Fibroblast of skin of right quadriceps (primary cell): ENCODE measurements at places on chromosomes 3 and 15.

DNA sequence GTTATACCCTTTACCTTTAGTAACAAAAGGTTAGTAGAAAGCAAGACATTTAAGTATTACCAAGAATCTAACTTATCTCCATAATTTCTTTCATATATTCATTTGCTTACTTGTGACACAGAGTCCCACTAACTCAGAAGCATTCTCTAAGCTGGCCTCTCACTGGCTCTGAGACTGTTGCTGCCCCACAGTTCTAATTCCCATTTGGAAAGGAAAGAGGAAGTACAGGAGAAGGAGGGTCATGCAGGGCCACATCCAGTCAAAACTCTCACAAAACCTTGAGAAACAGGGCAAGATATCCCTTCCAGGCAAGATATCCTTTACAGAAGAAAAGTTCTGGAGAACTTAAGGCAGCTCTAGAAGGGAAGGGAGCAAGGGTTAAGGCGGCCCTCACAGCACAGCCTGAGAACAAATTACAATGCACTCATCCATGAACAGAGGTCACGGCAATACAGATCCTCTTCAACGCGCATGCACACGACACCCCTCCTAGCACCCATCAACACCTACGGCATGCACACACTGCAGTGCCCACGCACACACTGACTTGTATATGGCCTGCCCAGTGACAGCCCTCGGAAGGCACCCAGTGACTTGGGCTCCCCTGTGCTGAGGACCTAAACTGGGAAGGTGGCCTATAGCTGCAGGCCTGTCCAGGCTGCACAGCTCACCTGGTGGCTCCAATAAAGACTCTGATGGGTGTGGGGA is 13.0 kb upstream of the MYO5C start:
- DNase-seq, result no peak

DNA sequence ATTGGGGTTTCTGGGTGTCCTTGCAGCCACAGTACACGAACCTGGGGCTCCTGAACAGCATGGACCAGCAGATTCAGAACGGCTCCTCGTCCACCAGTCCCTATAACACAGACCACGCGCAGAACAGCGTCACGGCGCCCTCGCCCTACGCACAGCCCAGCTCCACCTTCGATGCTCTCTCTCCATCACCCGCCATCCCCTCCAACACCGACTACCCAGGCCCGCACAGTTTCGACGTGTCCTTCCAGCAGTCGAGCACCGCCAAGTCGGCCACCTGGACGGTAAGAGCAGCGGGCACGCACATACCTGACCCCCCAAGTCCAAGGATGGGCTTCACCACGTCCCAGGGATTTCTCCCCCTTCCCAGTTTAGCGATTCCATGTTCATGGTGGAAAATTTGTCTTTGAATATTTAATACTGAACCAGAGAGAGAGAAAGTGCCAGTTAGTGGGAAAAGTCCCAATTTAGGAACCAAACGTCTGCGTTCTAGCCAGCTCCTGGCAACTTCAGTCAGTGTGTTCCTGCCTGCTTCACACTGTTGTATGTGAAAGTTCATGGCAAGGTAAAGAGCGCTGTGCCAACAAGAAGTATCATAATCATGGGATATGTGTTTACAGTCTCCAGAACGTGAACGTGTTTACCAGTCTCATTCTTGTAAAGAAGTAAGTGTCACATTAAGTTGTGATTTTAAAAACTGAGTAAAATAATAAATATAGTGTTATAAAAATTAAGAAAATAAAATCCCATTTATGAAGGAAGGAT is 177.2 kb downstream of the TP63 start:
- no peak for DNase-seq

DNA sequence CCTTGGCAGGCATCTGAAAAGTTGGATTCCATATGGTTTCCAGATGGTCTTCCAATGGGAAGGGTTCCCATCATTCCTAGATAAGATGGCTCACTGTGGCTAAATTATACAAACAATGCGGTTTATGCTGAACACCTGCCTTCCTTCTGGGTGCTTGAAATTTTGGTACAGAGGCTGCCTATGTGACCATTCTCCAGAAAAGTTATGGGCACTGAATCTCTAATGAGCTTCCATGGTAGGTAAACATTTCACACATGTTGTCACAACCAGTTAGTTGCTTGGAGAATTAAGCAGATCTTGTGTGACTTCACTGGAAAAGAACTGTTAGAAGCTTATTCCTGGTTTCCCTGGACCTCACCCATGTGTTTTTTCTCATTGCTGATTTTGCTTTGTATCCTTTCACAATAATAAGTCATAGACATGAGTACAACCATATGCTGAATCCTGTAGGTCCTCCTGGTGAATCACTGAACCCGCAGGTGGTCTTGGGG is 30.1 kb downstream of the PLOD2 start:
- peak; percentile 84 for DNase-seq

- no peak for DNase-seq
Measured at GRCh38 chr3:53571264-53571663, 76.9 kb downstream of the CACNA1D start.

DNA sequence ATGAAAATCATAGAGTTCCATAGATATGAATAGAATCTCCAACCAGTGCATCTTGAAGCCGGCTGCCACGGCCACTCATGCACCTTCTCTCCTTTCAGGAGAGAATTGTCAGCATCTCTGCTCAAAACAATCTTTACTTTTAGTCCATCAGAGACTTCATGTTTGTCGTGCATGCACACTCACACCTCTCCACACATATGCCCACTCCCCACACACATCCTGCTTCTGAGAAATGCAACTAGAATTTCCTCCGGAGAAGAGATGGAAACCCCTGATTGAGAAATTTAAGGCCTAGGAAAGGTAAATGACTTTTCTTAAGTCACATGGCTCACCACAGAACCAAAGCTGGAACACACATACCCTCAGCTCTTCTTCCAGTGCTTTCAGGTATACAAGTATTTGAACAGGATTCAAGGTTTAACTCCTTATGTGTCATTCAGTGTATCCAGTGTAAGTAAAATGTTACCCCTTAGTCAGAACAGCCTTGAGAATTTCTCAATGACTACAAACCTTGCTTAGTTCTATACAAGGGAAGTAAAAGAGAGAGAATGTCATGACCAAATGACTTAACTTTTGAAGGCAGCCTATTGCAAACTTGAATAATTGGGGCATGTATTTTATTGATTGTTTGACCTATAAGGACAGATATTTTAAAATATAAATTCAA is 69.1 kb upstream of the TSEN2 start:
- DNase-seq, result no peak

DNA sequence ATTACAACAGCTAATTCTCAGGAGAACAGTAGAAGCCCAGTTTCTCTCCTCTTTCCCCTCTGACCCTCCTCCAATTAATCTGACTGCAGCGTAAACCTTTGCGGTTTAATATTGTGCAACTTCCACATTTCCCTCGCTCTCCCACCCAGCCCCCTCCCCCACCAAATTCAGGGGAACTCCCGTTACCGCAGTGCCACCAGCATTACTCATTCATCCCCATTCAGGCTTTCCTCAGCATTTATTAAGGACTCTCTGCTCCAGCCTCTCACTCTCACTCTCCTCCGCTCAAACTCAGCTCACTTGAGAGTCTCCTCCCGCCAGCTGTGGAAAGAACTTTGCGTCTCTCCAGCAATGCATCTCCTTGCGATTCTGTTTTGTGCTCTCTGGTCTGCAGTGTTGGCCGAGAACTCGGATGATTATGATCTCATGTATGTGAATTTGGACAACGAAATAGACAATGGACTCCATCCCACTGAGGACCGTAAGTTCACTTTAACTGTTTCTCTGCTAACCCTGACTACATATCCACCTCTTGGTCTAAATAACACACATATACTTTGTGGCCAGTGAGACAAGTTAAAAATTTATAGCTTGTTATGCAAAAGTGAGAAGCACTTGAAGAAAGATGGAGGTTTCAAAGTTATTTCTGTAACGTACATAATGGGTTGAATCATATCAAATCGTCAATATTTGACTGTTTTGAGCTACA is at the start of gene PTX3:
PTX3 (plus strand) TSS at position 268 of the 709 bp plus-strand sequence; CDS start at position 352, 84 bp downstream.
- DNase-seq, result peak; percentile 96

DNA sequence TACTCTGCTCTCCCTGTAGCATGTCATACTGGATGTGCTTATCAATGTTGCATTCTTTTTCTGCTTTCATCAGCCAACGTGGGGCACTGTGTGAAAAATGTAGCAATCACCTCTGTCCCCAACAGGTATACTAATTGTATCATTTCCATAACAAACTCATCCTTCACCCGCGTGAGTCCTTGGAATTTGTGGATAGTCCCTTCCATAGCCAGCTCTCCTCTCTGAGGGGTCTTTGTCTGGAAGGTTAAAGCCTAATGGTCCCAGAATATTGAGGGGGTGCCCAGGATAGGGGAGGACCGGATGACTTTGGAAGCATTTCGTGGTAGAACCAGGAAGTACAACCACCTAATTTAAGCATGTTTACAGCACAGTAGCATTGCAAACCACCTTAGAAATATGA is 124.6 kb downstream of the FOXB1 start:
- DNase-seq, result no peak

DNA sequence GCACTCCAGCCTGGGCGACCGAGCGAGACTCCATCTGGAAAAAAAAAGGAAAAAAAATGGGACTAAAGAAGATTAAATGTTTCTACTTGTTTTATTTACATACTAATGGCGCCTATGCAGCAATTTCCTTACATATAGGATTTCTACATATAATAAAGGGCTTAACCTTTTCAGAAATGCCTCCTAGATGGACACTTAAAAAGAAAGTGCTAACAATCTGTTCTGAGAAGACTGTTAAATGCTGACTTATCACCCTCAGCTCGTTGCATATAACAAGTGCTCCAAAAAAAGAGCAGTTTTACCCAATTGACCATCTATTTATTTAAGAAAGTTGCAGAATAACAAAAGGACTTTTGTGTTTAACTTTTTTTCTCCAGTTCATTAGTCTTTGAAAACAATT is 32.7 kb downstream of the DENND4A start:
- no peak for DNase-seq
